ENCODE measurements at places on chromosomes 12 and 14. TPM values are rescaled to one million over a fixed set of nuclear protein-coding genes. Genes with fewer than 3 reads are reported as not detected.

DNA sequence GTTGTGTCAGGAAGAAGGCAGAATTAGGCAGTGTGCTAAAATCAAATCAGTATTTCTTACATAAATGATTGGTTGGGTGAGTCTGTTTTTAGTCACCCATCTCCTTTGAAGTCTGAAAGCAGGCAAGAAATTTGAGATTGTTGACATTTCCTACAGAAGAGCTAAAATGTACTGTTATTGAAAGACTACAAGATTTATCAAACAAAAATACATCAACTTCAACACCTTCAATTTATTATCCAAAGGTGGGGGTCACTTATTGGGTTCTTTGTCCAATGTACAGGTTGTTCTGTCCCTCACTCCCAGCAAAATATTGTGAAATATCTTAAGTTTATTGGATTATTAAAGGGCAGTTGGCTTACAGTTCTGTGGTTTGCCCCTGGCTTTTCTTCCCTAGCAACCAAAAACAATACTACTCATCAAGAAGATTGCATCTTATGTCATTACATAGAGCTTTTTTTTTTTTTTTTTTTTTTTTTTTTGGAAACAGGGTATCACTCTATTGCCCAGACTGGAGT is 20.6 kb upstream of the PKP2 start:
- no peak overlapping the region for H3K27ac ChIP-seq
- no peak for DNase-seq
- peaks cover 2% of the 10 kb centered on the region for H3K27me3 ChIP-seq
- H3K4me1 ChIP-seq, result no peaks in the 10 kb centered on the region

DNA sequence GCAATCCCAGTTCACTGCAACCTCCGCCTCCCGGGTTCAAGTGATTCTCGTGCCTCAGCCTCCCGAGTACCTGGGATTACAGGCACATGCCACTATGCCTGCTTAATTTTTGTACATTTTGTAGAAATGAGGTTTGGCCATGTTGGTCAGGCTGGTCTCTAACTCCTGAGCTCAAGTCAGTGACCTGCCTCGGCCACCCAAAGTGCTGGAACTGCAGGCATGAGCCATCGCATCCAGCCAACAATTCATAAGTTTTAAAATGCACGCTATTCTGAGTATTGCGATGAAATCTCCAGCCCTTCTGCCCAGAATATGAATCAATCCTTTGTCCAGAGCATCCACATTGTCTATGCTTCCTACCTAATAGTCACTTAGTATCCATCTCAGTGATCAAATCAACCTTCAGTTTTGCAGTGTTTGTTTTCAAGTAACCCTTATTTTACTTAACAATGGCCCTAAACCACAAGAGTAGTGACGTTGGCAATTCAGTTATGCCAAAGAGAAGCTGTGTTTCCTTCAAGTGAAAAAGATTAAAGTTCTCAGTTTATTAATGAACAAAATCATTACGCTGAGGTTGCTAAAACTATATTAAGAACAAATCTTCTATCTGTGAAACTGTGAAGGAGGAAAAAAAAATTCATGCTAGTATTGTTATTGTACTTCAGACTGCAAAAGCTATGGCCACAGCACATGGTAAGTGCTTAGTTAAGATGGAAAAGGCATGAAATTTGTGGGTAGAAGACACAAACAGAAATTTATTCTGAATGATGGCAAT is 11.0 kb downstream of the GCH1 start:
- H3K4me3 ChIP-seq, result no peak overlapping the region
- peaks cover 12% of the 10 kb centered on the region for H3K36me3 ChIP-seq
- H3K27ac ChIP-seq, result no peak overlapping the region
- H3K27me3 ChIP-seq, result no peaks in the 10 kb centered on the region

DNA sequence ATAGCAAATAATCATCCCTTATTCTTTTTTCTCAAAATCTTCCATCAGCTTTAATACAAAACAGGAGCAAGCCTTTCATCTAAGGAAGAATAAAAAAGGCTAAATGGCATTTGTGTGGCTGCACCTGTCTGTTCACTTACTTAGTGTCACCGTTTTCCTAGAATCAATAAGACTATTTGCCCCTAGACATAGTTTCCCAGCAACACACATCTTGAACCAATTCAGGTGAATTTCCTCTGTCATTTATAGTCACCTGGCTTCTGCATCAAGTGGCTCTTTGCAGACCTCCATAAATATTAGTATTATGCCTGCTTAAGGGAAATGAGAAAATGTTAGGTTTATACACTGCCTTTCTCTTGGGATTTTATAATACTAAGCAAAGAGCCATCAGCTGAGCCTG is 17.4 kb upstream of the GCH1 start:
- no peak overlapping the region for H3K4me3 ChIP-seq
- no peaks in the 10 kb centered on the region for H3K36me3 ChIP-seq
- no peak for DNase-seq

GRCh38 chr14:105534586-105534985 is 8.2 kb downstream of the TMEM121 start:
- H3K4me3 ChIP-seq, result no peak overlapping the region
- no peak for DNase-seq
- peaks cover 8% of the 10 kb centered on the region for H3K4me1 ChIP-seq
- H3K36me3 ChIP-seq, result no peaks in the 10 kb centered on the region

- H3K36me3 ChIP-seq, result peaks cover 51% of the 10 kb centered on the region
- no peak overlapping the region for H3K4me3 ChIP-seq
- DNase-seq, result no peak
- no peaks in the 10 kb centered on the region for H3K27me3 ChIP-seq
- H3K27ac ChIP-seq, result no peak overlapping the region
Measured at GRCh38 chr12:94429191-94429590, 30.5 kb downstream of the CEP83 start.

- H3K4me1 ChIP-seq, result peaks cover 62% of the 10 kb centered on the region
- H3K27me3 ChIP-seq, result no peaks in the 10 kb centered on the region
- H3K27ac ChIP-seq, result peak overlapping the region; percentile 84
- H3K4me3 ChIP-seq, result peak overlapping the region; percentile 72
- H3K36me3 ChIP-seq, result peaks cover 12% of the 10 kb centered on the region
Measured at GRCh38 chr14:54737132-54737711, 165.4 kb downstream of the GCH1 start.

DNA sequence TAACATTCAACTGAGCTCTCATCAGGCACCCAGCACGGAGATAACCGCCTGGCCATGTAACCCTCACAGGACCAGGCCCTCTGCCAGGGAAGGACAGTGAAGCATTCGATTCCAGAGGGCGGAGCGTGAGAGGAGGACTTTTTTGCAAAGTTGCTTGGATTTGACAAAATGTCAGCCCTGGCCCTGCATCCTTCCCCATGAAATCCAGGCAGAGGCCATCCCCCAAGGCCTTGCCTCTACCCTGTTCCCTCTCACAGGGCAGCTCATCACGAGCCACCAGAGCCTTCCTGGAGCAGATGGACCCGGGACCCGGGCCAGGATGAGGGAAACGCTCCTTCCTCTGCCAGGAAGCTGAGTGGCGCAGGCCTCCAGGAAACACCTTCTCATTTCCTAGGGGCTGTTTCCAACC is 17.0 kb downstream of the CAMKK2 start:
- no peak overlapping the region for H3K4me3 ChIP-seq
- peaks cover 4% of the 10 kb centered on the region for H3K36me3 ChIP-seq
- no peak overlapping the region for H3K27ac ChIP-seq
- peaks cover 2% of the 10 kb centered on the region for H3K4me1 ChIP-seq

DNA sequence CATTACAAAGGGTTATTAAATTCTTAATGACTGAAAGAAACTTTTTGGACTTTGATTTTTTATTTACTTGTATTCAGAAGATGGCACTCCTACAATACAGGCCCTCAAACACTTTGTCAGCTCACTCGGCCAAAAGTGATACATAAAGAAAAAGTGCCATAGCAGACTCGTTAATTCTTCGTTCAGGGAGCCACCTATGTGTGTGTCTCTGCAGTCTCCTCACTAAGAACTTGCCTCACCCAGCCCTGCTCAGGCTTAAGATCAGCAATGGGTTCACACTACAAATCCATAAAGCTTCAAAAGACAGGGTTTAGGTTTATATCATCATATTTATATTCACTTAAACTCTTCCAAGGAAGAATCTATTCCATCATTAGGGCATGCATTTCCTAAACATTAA is 11.5 kb downstream of the DCP1B start:
- no peak for DNase-seq
- H3K36me3 ChIP-seq, result peaks cover 47% of the 10 kb centered on the region
- no peaks in the 10 kb centered on the region for H3K27me3 ChIP-seq
- H3K27ac ChIP-seq, result no peak overlapping the region
- no peak overlapping the region for H3K4me3 ChIP-seq

DNA sequence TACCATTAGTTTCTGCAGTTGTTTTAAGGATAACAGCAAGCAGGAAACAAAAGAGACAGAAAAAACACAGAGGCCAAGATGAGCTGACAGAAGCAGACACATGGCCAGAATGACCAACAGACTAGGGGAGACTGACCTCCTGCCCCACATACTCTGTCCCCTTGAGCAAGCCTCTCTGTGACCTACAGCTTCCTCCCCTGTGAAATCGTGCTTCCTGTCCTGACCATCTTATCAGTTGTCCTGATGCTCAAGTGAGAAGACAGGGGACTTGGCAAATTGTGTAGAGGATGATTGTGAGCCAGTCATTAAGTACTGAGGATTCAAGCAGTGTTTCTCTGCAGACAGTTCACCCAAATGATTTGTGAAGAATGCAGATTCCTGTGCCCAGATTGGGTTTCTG is 229.0 kb downstream of the SLC41A2 start:
- no peak overlapping the region for H3K4me3 ChIP-seq
- H3K27ac ChIP-seq, result peak overlapping the region; percentile 34
- H3K4me1 ChIP-seq, result peaks cover 27% of the 10 kb centered on the region
- H3K27me3 ChIP-seq, result no peaks in the 10 kb centered on the region
- DNase-seq, result no peak

The C12orf54 gene
- total RNA-seq, result not detected

The CYP27B1 gene
- total RNA-seq, result 2.6 TPM

Data from activated naive CD8-positive, alpha-beta T cell treated with anti-CD3 and anti-CD28 coated beads, Interleukin-2, amount 10 ng/mL, durations not matched to agents 7 days and 5 days (primary cell).